HTR-8/SVneo (cell line): ENCODE measurements at places on chromosomes 2 and 18.

DNA sequence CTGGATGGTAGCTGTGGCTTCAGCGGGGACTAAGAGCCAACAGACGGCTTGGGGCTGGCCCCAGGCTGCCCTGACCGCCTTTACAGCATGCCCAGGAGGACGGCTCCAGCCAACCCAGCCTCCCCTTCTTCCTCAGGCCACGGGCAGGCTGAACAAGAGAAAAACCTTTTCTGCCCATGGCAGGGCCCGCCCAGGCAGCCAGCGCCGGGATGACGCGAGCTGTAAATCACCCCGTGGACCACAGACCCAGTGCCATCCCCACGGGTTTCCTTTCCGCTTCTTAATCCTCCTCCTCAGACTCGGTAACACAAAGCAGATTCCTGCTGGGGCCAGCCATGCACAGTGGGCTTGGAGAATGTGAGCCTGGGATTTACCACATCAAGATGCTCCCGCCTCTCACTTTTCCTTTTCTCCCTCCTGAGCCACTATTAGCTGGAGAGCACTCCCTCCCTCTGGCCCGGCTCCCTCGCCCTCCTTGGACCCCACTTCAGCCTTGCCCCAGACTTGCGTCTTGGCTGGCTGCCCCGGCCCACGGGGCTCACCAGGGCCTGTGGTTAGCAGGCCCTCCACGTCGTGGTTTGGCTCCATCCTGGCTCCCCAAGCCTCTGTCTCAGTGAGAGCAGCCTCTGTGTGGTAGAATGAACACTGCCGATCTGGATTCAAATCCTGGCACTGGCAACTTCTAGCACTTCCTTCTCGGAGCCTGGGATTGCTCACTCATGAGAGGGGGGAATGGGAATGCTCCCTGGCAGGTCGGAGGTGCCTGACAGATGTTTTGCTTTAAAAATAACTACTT lies 31.4 kb downstream of the ATOH8 start:
- DNase-seq: no peak

- DNase-seq: no peak
Measured at GRCh38 chr2:47179388-47179787, 24.3 kb upstream of the STPG4 start.

- no peak for DNase-seq
Measured at GRCh38 chr2:233107011-233107410, 46.9 kb downstream of the INPP5D start.

- DNase-seq: no peak
Measured at GRCh38 chr2:70751881-70752280, 16.1 kb downstream of the ADD2 start.

- DNase-seq: no peak
Measured at GRCh38 chr2:17729880-17730279, 23.7 kb downstream of the SMC6 start.

- no peak for DNase-seq
Measured at GRCh38 chr2:105836840-105837692, 92.4 kb downstream of the NCK2 start.

- no peak for DNase-seq
Measured at GRCh38 chr18:64852281-64852680, 703.4 kb upstream of the LINC00305 start.
